Stimulated activated CD8-positive, alpha-beta memory T cell treated with anti-CD3 and anti-CD28 coated beads, Interleukin-7, amount 100 ng/mL, for 48 hours (primary cell): ENCODE measurements at places on chromosomes 1 and 21.

DNA sequence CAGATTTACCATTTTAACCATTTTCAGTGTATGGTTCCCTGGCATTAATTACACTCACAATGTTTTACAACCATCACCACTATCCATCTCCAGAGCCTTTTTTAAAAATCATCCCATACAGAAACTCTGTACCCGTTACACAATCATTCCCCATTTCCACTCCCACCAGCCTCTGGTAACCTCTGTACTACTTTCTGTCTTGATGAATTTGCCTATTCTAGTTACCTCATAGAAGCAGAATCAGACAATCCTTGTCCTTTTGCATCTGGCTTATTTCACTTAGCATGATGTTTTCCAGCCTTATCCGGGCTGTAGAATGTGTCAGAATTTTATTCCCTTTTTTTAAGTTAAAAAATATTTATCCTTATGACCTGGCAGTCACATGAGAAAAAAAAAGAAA lies 33.0 kb downstream of the PGM1 start:
- no peak for DNase-seq

DNA sequence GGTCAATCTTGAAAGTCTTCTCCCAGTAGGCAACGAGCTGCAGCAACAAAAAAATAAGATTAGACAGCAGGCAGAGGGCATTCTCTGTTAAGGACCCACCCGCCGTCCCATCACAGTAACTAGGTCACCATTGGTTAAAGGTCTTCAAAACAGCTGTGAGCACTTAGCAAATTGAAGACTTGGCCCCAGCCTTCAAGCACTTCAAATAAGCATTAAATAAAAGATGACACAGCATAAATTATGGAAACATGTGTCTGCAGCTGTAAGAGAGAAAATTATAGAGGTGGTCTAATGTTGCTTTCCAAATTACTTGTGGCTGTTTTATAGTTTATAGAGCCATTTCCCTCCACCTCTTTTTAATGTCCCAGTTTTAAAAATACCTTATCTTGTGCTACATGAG lies 61.2 kb downstream of the VANGL1 start:
- no peak for DNase-seq

- DNase-seq, result no peak
These were observed 5.8 kb downstream of the PEX10 start for GRCh38 chr1:2406451-2407041.

- DNase-seq, result no peak
These were observed 14.6 kb upstream of the RWDD3 start for GRCh38 chr1:95219407-95219806.

- DNase-seq, result no peak
These were observed 555.8 kb downstream of the PLA2G4A start for GRCh38 chr1:187384504-187384903.

DNA sequence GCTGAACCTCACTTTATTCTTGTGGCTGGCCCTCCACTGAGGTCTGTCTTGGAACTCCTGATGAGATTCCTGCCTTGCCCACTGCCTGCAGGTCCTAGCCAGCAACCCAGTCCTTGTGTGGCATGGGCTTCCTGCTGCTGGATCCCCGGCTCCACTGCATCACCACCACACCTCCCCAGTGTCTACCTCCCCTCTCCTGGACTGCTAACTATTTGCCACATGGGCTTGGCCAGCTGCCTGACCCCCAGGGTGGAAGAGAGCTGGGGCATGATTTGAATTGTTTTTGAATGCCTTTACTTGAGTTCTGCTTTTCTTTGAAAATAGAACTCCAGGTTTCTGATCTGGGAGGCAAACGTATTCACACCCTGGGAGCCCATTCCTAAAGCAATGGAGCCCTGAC lies 41.2 kb downstream of the SPAG17 start:
- no peak for DNase-seq

DNA sequence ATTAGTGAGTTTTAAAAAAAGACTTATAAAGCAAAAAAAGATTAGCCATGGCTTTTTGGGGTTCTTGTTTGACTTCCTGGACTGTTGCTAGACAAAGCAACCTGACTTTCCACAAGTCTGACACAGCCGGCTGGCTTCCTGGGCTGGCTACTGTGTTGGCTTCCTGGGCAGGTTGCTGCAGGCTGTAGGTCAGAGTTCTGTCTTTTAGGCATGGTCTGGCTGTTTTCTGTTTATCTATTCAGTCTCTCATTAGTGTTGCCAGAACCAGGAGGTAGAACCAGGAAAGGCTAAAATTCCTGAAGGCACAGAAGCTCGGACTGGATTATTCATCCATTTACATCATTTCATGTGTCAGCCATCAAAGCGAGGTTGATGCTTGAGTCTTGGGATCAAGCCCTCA lies 88.6 kb upstream of the SLC35F3 start:
- DNase-seq, result no peak

- no peak for DNase-seq
These were observed 14.3 kb upstream of the LRP8 start for GRCh38 chr1:53341961-53342707.

DNA sequence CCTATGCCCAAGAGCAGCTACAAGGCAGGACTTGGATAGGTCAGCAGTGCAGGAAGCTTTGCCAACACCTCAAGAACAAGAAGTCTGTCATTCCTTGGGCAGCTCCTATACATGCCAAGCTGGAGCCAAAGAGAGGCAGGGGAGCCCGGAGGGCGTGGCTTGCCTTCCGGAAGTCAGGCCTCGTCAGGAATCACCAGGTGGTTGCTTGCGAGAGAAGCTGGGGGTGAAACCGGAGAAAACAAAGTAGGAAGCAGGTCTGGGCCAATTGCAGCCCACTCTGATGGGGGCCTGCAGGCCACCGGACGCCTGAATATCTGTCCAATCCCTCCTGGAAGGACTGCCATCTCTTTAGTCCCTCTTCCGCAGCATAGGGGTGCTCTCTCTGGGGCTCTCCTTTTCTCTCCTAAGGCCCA lies 794 bp upstream of the FAM76A start:
- no peak for DNase-seq

GRCh38 chr1:10898921-10899320 lies 102.5 kb upstream of the CASZ1 start:
- no peak for DNase-seq

DNA sequence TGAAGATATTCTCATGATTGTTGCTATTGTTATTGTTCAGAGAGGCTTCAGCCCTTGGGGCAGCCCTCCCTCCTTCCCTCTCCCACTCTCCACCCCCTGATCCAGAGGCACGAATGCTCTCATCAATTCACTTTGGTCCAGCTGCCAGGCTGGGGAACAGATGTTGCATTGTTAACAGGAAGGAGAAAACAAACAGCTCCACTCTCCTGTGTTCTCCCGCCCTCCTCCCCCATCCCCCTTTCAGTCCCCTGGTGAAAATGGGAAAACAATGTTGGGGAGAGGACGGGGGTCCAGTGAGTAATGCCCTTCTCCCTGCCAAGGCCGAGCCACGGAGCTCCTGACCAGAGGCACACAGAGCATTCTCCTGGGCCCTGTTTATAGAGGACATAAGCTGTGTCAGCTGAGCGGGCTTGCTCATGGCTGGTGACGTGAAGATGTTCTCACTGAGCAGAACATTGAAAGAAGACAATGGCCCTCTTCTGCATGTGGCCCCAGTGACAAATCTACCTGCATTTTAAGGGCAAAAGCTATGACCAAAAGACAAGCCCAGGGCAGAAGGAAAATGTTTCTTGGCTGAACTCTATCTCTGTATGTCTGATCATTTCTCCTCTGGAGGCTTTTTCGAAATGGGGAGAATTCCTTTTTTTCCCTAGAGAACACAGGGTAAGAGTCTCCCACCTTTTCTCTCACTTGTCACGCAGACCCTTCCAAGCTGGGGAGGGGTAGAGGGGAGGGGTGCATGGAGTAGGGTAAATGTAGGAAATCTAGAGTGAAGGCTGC lies 111.7 kb downstream of the GLUL start:
- DNase-seq, result no peak
